ENCODE measurements at places on chromosomes 3 and 15.
A peak's percentile ranks its signal among the peaks of the same experiment; 100 is the strongest.

- peak; percentile 33 for DNase-seq
Measured at GRCh38 chr3:125115640-125116039, 59.8 kb upstream of the HEG1 start.

GRCh38 chr3:60046210-60046609, 996.4 kb upstream of the CFAP20DC start:
- no peak for DNase-seq

- no peak for DNase-seq
Measured at GRCh38 chr15:52645916-52646315, 33.3 kb downstream of the ATOSA start.

- peak; percentile 59 for DNase-seq
Measured at GRCh38 chr15:74489518-74490338, 28.8 kb upstream of the UBL7 start.

- no peak for DNase-seq
Measured at GRCh38 chr3:45889337-45889736, 3.0 kb downstream of the CCR9 start.

DNA sequence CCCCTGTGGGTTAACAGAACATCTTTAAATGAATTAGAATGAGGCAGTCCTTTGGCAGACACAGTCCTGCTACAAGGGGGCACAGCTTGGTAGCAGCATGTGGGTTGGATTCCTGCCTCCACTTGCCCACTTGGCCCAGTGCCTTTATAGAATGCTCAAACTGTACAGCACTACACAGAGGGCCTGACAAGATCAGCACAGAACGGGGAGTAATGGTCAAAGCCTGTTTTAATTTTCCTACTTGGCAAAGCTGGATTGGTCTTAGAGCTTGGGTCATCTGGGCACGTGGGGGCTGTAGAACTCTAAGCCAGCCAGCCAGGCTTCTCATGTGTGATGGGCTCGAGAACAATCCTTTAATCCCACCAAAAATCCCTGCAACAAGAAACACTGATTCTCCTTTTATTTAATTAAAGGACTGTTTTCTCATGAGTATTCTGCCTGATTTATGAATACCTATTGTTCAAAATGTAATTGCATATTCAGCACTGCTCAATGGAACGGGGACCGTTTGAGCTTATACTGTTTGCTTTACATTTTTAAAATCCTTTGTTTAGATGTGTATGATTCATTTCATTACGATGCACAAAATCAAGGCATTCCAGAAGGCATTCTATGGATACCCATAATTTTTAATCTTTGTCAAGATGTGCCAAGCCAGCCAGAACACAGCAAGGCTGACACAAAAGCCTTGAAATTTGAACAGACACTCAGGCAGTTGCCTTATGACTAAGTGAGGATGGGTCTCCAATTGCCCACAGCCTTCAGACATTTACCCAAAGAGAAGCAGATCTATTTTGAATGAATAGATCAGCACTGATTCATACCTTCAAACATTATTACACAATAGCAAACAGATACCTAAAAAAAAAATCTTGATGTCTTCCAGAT, 249.3 kb upstream of the TGFBR2 start:
- DNase-seq, result no peak

Measured in thyroid gland (tissue), 4 donors.